Fibroblast of skin of right quadriceps (primary cell): ENCODE measurements at places on chromosomes 3 and 15.

GRCh38 chr3:26657348-26657976 is 34.9 kb downstream of the LRRC3B start:
- DNase-seq: peak; percentile 7

DNA sequence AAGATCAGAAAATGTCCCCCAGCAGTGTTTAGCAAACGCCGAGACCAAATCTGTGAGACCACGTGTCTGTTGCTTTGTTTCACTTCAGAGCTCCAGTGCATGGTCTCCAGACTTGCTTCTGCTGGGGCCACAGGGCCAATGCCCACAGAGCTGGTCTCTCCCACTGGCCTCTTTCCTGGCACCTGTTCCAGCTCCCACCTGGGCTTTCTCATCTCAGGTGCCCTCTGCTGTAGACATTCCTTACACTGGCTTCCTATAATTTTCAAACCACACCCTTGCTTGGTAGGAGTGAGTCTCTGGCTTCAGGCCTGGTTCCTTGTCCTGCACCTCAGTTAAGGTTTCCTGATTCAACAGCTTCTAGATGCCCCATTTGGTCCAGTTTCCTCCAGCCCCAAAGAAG is 243.1 kb downstream of the ADAMTS17 start:
- no peak for DNase-seq

GRCh38 chr3:28328188-28329151 is 20.1 kb upstream of the ZCWPW2 start:
- peak; percentile 23 for DNase-seq

- DNase-seq: peak; percentile 84
Measured at GRCh38 chr3:147655236-147655635, 246.1 kb downstream of the ZIC1 start.

DNA sequence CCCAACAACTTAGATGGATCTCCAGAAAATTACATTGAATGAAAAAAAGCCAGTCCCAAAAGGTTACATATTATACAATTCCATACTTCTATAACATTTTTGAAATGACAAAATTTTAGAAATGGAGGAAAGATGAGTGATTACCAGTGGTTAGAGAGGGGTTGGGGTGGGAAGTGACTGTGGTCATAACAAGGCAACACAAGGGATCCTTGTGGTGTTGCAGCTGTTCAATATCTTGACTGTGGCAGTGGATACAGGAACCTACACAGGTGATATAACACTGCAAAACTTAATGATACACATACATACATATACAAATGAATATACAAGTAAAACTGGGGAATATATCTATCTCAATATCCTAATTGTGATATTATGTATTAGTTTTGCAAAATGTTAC is 9.6 kb downstream of the GOLGB1 start:
- no peak for DNase-seq

- no peak for DNase-seq
Measured at GRCh38 chr3:169060037-169060436, 603.5 kb downstream of the MECOM start.

- DNase-seq: no peak
Measured at GRCh38 chr3:195526492-195526891, 16.6 kb downstream of the PPP1R2 start.

DNA sequence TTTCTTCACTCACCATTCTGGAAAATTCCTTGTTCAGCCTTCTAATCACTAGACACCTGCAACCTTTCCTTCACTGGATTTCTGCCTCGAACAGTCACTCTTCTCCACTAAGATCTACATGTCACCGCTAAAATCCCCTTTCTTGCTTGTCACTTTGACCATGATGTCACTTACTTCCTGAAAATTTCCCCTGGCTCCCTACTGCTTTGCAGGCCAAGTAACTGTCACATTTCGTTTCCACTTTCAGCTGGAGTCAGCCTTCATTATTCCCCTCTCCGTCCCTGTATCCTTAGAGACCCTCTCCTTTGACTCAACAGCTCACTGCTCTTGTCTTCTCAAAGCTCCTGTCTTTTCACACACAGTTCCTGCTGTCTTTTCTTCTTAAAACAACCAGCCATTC is 15.9 kb downstream of the CHL1 start:
- no peak for DNase-seq

DNA sequence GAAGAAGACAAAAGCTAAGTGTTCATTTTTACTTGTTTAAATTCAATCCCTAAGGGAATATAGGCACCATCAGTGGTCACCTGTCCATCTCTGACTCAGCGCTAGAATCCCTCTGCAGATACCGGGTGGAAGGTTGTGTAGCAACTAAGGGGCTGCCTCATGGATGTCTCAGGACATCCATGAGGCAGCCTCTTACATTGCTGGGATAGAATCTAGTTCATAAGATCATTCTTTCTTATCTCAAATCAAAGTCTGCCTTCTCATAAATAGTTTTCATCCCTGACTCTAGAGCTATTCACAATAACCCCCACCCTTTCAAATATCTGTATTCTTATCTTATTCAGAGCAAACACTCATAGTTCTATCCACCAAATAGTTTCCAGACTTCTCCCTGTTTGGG is 38.1 kb downstream of the HSPBAP1 start:
- no peak for DNase-seq

GRCh38 chr3:74000725-74001124 is 376.0 kb upstream of the PDZRN3 start:
- peak; percentile 80 for DNase-seq

- no peak for DNase-seq
Measured at GRCh38 chr3:137249311-137249940, 291.6 kb downstream of the IL20RB start.

- no peak for DNase-seq
Measured at GRCh38 chr3:72860053-72860452, 11.8 kb upstream of the SHQ1 start.

- DNase-seq: peak; percentile 62
Measured at GRCh38 chr3:197520311-197521276, 35.2 kb downstream of the BDH1 start.

- DNase-seq: peak; percentile 42
Measured at GRCh38 chr15:72796515-72797337, 13.2 kb upstream of the ADPGK start.

GRCh38 chr3:140555666-140556065 is 122.2 kb upstream of the TRIM42 start:
- DNase-seq: no peak

DNA sequence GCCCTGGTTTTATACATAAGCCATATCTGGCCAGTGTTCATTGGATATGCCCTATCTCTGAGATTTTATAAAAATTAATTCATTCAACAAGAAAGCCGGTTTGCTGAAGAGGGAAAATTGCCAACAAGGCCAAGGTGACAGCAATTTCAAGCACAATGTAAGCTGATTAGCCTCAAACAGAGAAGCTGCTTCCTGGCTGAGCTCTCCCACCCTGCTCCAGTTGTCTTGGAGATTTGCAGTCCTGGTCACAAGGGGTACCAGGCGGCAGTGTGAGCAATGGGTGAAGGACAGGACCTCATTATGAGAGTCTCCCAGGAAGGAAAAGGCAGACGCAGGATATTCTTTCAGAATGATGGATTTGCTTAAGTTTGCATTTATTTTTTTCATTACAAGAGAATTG is 5.4 kb upstream of the THSD4 start:
- no peak for DNase-seq

GRCh38 chr3:104673981-104674380 is 692.7 kb upstream of the ALCAM start:
- peak; percentile 41 for DNase-seq

GRCh38 chr15:74443100-74443909 is 9.5 kb upstream of the SEMA7A start:
- peak; percentile 13 for DNase-seq

- DNase-seq: no peak
Measured at GRCh38 chr3:161016417-161017313, 88.5 kb downstream of the B3GALNT1 start.

DNA sequence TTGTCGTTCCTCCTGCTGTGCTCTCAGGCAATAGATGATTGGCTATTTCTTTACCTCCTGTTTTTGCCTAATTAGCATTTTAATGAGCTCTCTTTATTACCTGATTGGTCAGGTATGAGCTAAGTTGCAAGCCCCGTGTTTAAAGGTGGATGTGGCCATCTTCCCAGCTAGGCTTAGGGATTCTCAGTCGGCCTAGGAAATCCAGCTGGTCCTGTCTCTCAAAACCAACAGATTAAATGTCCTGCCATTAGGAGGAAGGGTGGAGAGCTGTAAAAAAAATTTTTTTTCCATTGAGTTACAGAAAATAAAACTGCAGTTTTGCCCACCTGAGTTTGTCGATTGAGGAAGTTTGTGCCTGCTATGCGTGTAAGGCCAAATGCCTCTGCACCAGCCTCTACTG is 5.4 kb upstream of the ACSBG1 start:
- DNase-seq: no peak

DNA sequence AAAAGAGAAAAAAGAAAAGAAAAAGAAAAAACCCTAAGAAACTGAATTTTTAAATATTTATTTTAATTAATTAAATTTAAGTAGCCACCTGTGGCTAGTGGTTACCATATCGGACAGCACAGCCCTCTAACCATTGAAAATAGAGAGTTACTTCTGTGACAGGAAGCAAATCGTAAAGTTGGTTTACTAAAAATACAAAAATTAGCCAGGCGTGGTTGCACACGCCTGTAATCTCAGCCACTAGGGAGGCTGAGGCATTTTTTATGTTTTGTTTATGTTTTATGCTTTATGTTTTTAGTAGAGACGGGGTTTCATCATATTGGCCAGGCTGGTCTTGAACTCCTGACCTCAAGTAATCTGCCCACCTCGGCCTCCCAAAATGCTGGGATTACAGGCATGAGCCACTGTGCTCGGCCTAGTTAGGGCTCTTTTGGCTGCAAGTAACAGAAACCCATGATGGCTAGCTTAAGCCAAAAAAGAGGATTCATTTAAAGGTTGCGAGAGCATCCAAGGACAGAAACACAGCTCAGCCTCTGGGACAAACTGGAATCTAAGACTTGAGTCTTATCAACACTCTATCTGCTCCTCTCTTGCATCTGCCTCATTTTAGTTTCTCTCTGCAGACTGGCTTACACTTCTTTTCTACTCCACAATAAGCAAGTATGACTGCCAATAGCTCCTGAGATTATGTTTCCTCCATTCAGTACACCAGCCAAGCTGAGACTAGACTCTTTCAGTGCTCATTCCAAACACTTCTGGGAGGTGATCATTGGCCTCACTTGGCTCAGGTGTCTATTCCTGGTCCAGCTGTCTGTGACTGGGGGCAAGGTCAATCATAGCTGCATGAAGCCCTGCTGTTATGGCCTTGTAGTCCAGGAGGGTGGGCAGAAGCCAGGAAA is 6.8 kb upstream of the SKIL start:
- no peak for DNase-seq

- no peak for DNase-seq
Measured at GRCh38 chr3:127964816-127965215, 49.8 kb downstream of the KBTBD12 start.

GRCh38 chr15:96311256-96311955 is 19.1 kb upstream of the NR2F2 start:
- DNase-seq: peak; percentile 6

- DNase-seq: peak; percentile 70
Measured at GRCh38 chr15:52730173-52730572, 51.0 kb upstream of the ATOSA start.

GRCh38 chr3:16467393-16467792 is 46.1 kb downstream of the RFTN1 start:
- DNase-seq: no peak

DNA sequence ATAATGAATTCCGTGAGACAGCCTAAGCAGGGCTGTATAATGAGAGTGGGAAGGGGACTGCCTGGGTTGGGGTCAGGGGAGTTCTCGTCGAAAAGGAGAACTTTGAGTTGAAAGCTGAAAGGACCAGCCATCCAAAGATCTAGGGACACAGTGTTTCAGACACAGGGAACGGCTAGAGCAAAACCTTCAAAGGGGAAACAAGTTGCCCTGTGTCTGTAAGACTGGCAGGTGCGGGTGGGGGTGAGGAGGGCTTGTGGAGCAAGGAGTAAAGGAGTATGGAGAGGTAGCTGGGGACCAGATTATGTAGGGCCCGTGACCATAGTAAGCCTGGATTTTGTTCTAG is 1.3 kb upstream of the SRP14 start:
- DNase-seq: no peak

DNA sequence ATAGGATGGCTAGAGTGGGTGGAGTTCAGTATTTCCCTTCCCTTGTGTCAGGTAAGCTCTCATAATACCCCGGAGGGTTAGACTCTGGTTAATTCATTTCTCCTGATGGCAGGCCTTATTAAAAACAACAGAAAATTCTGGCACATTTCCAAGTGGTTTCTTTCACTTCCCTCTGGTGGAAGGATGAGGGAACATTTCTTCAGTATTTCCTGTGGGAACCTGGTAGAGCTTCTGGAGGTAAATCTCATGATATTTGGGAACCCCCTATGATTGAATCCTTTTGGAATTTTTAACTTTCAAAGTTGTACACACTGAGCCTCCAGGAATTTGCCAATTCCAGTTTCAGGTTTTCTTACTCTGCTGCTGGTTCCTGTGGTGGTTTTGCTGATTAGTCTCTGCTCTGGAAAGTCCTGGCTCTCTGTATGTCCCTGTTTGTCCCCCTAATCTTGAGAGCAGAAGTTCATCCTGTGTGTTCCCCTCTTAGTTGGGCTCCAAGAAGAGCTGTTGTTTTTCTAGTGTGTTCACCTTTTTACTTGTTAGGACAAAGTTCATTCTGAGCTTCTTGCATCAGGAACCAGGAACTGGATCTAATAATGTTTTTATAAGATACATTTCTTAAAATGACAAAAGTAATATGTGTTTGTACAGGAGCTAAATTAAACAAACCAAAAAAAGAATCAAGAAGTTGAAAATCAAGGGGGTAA is 12.1 kb downstream of the CHRNA7 start:
- DNase-seq: peak; percentile 17

GRCh38 chr3:140186421-140186920 is 251.5 kb downstream of the CLSTN2 start:
- peak; percentile 73 for DNase-seq

DNA sequence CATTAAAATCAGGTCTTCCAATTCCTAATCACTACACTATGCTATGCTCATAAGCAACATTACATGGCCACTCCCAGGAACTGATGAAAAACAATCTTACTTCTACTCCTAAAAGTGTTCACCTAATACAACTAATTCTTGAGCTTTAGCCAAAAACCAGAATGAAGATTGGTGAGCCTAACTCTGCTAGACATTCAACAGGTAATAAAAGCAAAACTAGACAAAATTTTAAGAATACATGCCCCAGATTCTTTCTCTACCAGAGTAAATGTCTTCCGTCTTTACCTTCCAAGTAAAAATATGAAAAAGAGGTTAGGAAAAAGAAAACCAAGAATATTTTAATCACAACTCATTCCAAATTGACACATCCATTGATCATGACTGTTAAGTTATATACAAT is 31.3 kb downstream of the ATP13A3 start:
- no peak for DNase-seq

DNA sequence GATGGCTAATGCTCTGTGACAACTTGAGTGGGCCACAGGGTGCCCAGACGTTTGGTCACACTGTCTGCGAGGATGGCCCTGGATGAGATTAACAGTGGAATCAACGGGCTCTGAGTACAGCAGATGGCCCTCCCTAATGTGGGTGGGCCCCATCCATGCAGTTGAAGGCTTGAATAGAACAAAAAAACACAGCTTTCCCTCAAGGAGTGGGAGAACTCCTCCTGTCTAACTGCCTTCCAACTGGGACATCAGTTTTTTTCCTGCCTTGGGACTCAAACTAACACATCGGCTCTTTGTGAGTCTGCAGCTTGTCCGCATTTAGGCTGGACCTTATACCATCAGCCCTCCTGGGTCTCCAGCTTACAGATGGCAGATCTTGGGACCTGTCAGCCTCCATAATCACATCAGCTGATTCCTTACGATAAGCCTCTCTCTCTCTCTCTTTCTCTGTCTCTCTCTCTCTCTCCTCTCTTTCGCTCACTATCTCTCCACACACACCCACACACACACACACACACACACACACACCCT is 20.8 kb downstream of the FAM174B start:
- DNase-seq: no peak
